ACHN (cell line): ENCODE measurements at places on chromosomes 1 and 21.

DNA sequence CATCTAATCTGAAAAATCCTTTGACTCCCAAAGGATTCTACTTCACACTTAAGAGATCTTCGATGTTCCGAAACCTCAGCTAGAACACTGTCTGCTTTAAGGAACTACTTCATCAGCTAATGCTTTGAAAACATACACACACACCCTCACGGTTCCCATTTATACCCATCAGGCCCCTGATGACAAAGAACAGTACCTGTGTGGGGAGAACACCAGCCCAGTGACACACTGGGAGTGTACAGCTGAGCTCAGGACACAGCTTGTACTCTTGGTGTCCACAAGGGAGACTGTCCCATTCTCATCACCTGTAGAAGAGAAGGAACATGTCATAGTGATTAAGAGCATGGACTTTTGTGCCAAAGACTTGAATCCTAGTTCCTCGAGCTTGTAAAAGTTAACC is 6.6 kb downstream of the WDR77 start:
- no peak for DNase-seq

- no peak for DNase-seq
These were observed 7.0 kb downstream of the FOXD2 start for GRCh38 chr1:47444562-47445465.

DNA sequence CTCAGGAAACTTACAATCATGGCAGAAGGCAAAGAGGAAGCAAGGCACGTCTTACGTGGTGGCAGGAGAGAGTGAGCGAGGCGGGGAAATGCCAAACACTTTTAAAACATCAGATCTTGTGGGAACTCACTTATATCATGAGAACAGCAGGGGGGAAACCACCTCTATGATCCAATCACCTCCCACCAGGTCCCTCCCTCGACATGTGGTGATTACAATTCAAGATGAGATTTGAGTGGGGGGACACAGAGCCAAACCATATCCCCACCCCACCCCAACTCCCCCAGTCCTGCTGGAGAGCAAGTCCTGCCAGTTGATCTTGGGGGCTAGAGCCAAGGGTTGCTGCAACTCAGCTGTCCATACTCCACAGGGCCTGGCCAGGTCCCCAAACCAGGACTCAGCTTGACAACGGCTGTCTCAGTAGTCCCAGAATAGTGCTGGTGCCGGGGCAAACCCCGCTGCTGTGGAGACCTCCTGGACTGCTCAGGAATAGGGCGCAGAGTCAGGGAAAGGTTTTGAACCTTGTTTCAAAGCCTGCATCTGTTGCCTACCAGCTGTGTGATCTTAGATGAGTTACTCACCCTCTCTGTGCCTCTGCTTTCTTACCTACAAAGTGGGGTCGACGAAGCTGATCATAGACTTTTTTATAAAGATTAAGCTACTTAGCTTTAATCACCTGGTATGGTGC is 79.5 kb downstream of the STUM start:
- no peak for DNase-seq

GRCh38 chr1:40665335-40666171 is at the start of gene RIMS3:
Gene RIMS3 (minus strand): TSS chr1:40665682. CDS start chr1:40641925, 23,757 bp downstream.
- peak; percentile 59 for DNase-seq
